ENCODE measurements at places on chromosomes 11 and 22. TPM values are rescaled to one million over a fixed set of nuclear protein-coding genes. Genes with fewer than 3 reads are reported as not detected.

Gene MAPK8IP2
- polyA plus RNA-seq = 0.66 TPM

Gene FLRT1
- 3.7 TPM for polyA plus RNA-seq

Gene CCDC188
- 1.6 TPM for polyA plus RNA-seq

Gene ACCS
- 54.1 TPM for polyA plus RNA-seq

Gene OR51B5
- 0.61 TPM for polyA plus RNA-seq

Gene C11orf52
- polyA plus RNA-seq = 5.7 TPM

Gene TRAF6
- 15.3 TPM for polyA plus RNA-seq

Gene FAM118A
- 24.8 TPM for polyA plus RNA-seq

Gene WNT11
- polyA plus RNA-seq = 52.5 TPM

Gene KCNK4
- 0.11 TPM for polyA plus RNA-seq

Gene SCGB1D4
- not detected for polyA plus RNA-seq

Gene OR6Q1
- polyA plus RNA-seq = not detected

Gene SLC43A3
- polyA plus RNA-seq = 35.8 TPM

Gene CBLIF
- polyA plus RNA-seq = not detected

Gene MFRP
- polyA plus RNA-seq = not detected

Gene LARGE1
- polyA plus RNA-seq = 28.7 TPM

Gene OMP
- 0.41 TPM for polyA plus RNA-seq

Gene STIM1
- polyA plus RNA-seq = 48.9 TPM

Gene CCDC116
- polyA plus RNA-seq = 0.66 TPM

All from left lung (tissue), 14 donors.